Vagina (tissue), 2 donors: ENCODE measurements at places on chromosomes 6 and 20. TPM values are rescaled to one million over a fixed set of nuclear protein-coding genes. Genes with fewer than 3 reads are reported as not detected.

DNA sequence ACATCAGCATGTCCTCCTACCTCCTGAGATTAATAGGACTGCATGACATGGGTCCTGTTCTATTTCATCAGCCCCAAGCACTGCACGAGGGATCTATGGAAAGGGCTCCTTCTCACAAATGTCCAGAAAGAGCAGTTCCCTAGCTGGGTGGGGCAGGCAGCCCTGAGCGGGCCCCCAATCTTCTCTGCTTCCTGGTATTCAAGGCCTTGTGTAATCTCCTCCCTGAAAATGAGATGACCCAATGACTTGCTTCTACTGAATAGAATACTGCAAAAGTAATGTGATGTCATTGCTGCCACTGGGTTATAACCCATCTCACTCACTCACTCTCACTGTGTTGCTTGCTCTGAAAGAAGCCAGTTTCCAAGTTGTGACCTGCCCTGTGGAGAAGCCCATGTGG, 126.4 kb downstream of the OPRM1 start:
- H3K27me3 ChIP-seq = no peaks in the 10 kb centered on the region
- H3K4me3 ChIP-seq = no peak overlapping the region
- DNase-seq = no peak
- H3K4me1 ChIP-seq = peaks cover 6% of the 10 kb centered on the region
- H3K27ac ChIP-seq = no peak overlapping the region
- no peaks in the 10 kb centered on the region for H3K36me3 ChIP-seq

DNA sequence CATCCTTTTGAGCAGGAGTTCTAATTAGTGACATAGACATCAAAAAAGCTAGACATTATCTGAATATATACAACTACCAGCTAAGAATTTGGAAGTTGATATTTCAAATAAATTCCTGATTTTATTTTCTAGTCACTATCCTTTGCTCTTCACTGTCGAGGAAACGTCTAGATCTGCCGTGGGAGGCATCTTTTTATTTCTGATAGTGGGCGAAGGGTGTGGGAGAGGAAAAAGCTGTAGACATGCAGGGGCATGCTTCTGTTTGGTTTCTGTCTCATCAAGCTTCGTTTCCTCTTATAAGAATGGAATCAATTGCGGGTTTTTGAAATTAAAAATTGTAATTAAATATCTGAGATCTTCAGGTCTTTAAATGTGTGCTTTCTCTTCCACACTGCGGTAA, 16.2 kb upstream of the C6orf118 start:
- H3K27me3 ChIP-seq = no peaks in the 10 kb centered on the region
- no peak overlapping the region for H3K27ac ChIP-seq
- no peaks in the 10 kb centered on the region for H3K4me1 ChIP-seq
- H3K4me3 ChIP-seq = no peak overlapping the region
- H3K36me3 ChIP-seq = no peaks in the 10 kb centered on the region

DNA sequence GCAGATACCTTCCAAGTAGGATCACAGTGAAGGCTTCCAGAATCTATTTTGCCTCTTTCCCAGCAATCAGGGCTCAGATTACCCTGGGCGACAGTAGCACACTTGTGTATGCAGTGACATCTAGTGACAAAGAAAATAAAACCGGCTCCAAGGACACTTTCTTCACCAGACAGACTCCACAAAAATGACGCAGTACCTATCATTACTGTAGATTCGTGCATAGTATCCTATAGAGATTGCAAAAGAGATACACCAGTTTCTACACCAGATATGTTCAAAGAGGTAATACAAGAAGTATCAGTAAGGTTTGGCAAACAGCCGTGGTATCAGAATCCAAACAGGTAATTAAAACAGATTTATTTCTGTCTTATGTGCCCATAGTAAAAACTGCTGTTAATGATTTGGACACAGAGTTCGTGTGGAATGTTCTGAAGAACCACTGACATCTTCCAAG, 600.4 kb upstream of the JAG1 start:
- H3K27ac ChIP-seq = no peak overlapping the region
- no peaks in the 10 kb centered on the region for H3K27me3 ChIP-seq
- no peak for DNase-seq

Gene BICRAL
- total RNA-seq = 19.2 TPM

- no peak overlapping the region for H3K27ac ChIP-seq
- no peaks in the 10 kb centered on the region for H3K36me3 ChIP-seq
- H3K4me3 ChIP-seq = no peak overlapping the region
- no peaks in the 10 kb centered on the region for H3K27me3 ChIP-seq
- H3K4me1 ChIP-seq = peaks cover 4% of the 10 kb centered on the region
Measured at GRCh38 chr6:127484212-127484863, 25.1 kb upstream of the KIAA0408 start.

- DNase-seq = no peak
- H3K27ac ChIP-seq = no peak overlapping the region
- no peaks in the 10 kb centered on the region for H3K4me1 ChIP-seq
Measured at GRCh38 chr6:139436200-139436956, 61.9 kb upstream of the CITED2 start.
